H1 (cell line): ENCODE measurements at places on chromosomes 6 and 20. TPM values are rescaled to one million over a fixed set of nuclear protein-coding genes. Genes with fewer than 3 reads are reported as not detected.

Gene FAXC
- 25.6 and 29.8 TPM in 2 replicates for total RNA-seq

Gene BPIFB1
- not detected in 2 replicates for total RNA-seq

Gene SLC22A7
- total RNA-seq, result not detected in 2 replicates

Gene LHFPL5
- not detected in 2 replicates for total RNA-seq

Gene IL22RA2
- not detected in 2 replicates for total RNA-seq

Gene MUCL3
- total RNA-seq, result 0.08 and 0.37 TPM in 2 replicates

Gene C6orf141
- total RNA-seq, result 16.1 and 17.6 TPM in 2 replicates

Gene SMIM29
- total RNA-seq, result 7.0 and 7.5 TPM in 2 replicates

Gene BTBD9
- 4.1 and 5.3 TPM in 2 replicates for total RNA-seq

Gene SMIM13
- 10.6 TPM in 2 replicates for total RNA-seq

Gene SCRT2
- 0.27 and 0.34 TPM in 2 replicates for total RNA-seq

Gene NPBWR2
- total RNA-seq, result not detected in 2 replicates

GRCh38 chr6:19849755-19850154, 12.6 kb downstream of the ID4 start:
- no peak for DNase-seq

GRCh38 chr6:168155821-168156741, 77.1 kb upstream of the FRMD1 start:
- DNase-seq, result peak; percentile 32

- no peak for DNase-seq
These were observed 119.2 kb upstream of the INSM1 start for GRCh38 chr20:20248620-20249200.

DNA sequence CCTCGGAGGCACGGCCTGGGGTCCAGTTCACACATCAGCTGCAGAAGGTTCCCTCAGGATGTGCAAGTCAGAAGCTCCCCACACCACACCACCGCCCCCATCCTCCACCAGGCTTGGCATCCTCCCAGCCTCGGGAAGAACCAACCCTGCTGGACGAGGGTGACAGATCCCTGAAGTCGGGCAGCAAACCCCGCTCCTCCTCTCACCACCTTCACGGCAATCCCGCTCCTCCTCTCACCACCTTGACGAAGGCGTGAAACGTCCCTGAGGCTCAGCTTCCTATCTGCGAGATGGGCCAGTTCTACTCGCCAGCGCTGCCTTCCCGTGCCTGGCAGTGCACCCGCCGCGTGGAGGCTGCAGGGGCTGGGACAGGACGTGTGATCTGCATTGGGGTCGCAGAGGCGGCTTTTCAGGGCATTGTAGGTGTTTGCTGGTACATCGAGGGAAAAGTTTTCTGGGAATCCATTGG, 327.0 kb downstream of the TAF4 start:
- DNase-seq, result no peak

- no peak for DNase-seq
These were observed 259.1 kb downstream of the HDGFL1 start for GRCh38 chr6:22828179-22829062.

GRCh38 chr6:16939839-16940238, 162.0 kb upstream of the STMND1 start:
- no peak for DNase-seq

DNA sequence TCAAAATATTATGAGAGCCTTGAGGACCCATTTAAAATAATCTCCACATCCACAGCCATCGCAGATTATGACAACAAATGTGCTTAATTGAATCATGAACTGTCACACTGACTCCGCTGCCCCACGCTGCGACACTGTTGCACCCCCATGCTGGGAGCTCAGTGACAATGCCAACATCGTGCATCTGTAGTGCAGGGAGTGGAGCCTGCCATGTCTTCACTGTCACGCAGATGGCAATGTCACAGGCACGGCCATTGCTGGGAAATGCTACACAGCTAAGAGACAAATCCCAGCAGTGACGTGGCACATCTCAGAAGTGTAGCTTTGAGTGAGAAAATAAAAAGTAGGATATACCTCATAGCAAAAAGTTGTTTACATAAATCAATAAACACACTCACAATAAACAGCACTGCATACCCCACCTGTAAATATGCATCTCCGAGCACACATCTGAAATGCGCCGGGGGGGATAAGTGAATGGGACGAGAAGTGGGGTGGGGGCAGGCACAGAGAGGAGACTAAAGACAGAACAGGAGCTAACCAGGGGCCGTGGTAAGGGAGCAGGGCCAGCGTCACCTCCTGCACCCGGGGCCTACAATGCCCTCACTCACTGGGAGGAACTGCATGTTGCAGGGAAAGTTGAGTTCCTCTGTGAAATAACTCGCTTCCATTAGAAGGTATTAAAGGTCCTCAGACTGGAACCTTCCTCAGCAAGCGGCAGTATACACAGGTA, 349.9 kb downstream of the THBS2 start:
- no peak for DNase-seq

DNA sequence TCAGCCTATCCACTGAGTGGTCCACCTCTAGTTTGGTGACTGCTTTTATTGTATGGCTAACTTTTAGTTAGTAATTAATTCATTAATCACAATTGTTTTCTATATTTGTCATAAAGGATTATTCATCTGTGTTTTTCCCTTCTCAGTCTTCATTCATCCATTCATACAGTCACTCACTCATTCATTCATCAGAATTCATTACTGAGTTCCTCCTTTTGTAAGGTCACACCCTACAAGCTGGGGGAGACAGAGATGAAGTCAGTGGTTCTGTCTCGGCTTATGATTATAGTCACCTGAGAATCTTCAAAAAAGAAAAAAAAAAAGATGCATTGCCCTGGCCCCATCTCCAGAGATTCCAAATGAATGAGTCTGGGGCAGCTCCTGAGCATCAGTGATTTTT, 257.1 kb downstream of the ADGB start:
- no peak for DNase-seq

GRCh38 chr6:139515511-139515910, 141.1 kb upstream of the CITED2 start:
- no peak for DNase-seq

- DNase-seq, result no peak
These were observed 400.3 kb upstream of the SASH1 start for GRCh38 chr6:147942363-147942762.

DNA sequence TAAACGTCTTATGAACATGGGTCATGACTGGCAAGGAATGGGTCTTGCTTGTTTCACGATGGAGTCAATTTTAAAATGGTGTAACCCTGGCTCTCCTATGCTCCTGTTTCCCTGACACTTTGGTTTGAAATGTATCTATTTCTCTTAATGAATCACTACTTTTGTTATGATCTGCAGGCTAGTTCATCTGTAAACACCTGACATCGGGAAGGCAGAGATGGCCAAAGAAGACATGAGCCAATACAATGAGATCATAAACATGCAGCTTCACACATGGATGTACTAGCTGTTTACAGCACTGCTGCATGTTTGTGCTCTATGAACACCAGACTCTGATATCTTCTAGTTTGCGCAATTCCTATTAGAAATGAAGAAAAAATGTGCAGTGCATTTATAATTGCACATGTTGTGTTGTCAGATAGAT, 11.0 kb upstream of the RAD21L1 start:
- no peak for DNase-seq

- no peak for DNase-seq
These were observed 21.4 kb upstream of the RIPOR2 start for GRCh38 chr6:24957199-24957598.

DNA sequence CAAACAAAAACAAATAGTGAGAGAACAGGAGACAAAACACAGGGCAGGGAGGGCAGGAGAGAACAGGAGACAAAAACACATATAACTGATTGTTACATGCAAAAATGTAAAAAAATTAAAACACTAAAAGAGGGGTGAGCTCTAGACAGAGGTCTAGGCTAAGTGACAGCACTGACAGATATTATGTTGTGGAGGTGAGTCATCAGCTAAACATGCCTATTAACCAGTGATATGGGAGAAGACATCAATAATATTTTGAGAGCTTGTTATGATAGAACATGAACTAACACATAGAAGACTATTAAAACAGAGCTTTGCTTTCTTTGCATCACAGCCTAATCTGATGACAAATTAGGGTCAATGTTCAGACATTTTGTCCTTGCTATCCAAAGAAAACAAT, 972.7 kb downstream of the PRIM2 start:
- DNase-seq, result no peak

GRCh38 chr6:43386492-43386891, 17.0 kb upstream of the ZNF318 start:
- no peak for DNase-seq

DNA sequence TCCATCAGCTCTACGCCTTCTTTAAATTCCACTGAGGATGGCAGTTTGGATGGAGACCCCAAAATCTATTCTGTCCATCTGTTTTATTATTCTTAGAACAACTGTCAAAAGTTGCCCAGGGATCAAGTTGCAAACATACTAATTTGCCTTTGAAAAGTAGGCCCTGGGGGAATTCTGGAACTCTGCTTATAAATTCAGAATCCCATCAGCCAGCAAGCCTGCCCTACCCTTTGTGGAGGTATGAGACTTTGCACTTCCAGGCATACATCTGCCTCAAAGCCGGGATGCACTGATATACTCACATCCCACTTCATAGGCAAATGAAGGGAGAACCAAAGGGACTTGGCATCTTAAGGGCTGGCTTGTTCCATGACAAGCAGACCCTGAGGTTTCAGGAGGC, 93.6 kb downstream of the INSM1 start:
- DNase-seq, result no peak

DNA sequence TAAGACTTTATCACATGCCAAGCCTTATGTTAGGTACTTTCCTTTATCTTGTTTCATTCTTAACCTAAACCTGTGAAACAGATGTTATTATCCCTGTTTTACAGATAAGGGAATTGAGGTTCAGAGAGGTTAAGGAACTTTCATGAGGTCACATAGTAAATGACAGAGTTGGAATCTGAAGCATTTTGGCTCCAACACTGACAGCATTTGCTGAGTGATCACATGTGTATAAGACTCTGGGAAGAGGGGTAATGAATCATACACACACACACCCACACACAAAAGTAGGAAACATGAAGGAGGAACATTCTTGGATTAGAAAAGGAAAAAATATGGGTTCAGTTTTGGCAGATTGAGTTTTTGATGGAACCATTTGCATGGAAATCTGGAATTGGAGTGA, 212.5 kb downstream of the GJA1 start:
- no peak for DNase-seq

- no peak for DNase-seq
These were observed 118.5 kb downstream of the SNX5 start for GRCh38 chr20:17849901-17850683.
